ENCODE measurements at places on chromosomes 16 and 17.

GRCh38 chr17:9844153-9844552 is 18.4 kb downstream of the GLP2R start:
- no peak for DNase-seq

DNA sequence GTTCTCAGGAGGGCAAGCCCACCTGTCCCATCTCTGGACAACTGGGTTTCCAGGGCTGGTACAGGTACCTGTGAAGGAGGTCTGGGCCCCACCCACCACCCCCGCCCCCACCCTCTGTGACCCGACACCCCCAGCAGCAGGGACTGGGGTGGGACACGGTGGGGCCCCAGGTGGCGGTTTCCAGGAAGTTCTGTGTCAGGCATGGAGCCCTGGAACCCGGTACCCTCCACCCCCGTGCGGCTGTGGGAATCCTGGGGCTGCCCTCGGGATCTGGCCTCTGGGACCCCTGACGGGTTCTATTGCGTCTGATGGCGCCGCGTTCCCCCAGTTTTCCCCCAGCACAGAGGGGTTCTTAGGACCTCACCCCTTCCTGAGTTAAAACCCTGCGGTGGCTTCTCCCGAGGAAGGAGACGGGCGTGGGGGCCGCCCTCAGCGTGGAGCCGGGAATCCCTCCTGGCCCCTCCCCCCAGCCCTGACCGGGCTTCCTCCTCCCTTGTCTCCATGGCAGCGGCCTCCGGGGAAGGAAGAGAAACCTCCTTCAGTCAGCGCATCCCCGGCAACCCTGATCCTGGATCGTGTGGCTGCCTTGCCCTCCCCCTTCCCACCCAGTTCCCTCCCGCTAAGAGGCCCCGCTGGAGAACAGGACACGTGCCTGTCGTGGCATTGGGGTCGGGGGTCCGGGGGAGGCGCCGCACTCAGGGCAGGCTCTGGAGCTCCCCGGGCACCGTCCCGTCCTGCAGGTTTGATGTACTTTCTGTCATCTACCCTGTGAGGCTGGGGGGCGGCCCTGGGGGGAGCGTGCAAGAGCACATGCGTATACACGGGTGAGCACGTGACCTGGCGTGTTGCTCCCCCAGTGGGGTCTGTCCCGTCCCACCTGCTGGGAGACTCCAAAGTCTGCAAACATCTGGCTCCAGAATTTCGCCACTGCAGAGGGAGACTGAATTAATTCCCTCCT is 30.3 kb downstream of the CACNA1H start:
- DNase-seq = no peak

DNA sequence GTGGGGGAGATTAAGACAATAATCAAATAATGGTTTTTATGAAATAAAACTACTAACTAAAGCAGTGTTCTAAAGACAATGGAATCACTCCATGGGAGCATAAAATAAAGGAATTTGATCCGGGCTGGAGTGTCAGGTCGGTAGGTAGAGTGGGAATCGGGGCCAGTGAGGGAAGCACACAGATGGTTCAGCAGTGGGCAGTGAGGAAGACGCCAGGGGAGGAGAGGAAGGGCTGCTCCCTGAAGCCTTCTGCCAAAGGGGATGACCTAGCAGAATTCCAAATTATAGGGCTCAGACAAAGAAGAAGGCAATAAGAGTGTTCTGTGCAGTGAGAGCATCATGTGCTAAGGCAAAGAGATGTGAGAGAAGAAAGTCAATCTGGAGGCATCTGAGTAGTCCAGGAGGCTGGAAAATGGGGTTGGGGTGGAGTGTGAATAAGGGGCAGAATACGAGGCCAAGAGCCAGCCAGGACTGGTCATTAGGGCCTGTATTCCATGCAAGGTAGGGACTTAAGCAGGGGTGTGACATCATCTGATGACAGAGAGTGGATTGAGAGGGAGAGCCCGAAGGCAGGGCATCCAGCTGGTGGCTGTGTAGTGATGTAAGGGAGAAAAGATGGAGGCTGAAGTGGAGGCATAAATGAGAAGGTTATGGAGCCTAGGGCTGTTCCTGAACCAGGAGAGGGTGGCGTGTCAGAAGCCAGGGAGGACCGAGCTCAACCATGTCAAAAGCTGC is 137.6 kb downstream of the COPRS start:
- DNase-seq = no peak

GRCh38 chr17:49952209-49952911 is 16.6 kb upstream of the DLX4 start:
- DNase-seq = peak; percentile 79

DNA sequence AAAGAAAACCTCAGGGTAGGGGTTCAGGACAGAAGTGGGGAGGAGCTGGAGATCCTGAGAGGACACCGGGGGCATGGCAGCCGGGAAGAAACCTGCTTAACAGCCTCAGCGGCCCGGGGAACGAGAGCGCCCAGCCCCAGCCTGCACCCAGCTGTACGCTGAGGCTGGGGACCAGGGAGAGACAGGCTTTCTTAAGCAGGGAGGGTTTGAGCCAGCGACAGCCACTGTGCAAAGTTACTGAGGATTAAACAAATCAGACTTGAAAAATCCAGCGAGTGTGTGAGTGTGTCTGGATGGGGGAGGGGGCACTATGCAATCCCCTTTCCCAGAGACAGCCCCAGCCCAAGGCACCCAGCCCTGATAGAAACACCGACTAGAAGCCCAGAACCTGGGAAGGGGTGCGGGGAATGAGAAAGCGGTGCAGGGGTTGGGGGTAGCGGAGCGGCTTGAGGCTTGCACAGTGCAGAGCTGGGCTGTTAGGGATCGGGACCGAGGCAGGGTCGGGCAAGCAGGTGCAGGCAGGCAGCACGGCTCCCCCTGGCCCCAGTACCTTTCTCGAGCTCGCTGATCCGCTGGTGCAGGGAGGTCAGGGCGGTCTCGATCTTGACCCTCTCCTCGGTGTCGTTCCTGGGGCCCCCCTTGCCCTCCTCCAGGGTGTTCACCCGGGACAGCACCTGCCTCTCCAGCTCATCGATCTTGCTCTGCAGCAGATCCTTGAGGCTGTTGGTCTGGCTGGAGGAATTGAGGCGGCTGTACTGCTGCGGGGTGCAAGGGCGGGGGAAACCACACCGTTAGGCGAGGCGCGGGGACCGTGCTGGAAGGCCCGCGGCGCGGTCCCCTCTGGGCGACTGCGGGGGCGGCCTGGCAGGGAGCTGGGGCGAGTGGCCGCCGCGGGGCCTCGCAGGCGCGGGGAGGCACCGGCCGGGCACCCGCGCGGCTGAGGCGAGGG is 1.2 kb downstream of the NPTX1 start:
- no peak for DNase-seq

GRCh38 chr17:40319651-40320540 is 10.9 kb downstream of the RARA start:
- no peak for DNase-seq

DNA sequence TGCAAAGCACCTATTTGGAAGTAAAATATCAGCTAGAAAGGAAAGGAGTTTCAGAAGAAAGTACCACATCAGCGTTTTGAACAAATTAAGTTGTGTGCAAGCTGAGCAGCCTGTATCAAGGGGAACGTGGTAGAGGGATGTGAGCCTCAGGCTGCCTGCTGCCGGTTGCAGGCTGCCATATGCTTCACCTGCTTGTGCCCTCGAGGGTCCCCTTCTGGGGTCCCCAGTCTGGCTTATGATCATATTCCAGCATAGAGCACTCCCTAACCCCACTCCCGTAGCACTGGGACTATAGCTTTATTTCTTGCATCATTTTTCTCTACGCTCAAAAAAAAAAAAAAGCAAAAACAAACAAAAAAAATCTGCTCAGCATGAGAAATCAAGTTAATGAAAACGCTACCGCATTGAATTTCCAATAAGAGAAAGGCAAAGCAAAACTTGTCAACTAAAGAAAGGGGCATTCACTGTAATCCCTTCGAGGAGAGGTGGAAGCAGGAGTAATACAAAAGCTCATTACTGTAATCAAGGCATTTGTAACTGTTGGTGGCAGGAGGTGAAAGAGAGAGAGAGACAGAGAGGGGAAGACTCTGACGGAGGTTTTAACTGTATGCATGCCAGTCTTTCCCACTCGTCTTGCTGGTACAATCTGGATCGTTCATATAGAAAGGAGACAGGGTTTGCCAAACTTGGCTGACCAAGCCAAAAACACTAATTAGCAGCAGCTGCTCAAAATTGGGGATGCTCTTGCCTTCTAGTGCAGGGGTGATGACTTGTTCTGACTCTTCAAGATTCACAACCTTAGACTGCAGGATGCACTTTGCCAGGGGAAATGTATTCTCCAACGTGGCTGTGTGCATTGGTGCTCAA is 258.2 kb upstream of the HSBP1 start:
- DNase-seq = no peak

- DNase-seq = no peak
Observed at GRCh38 chr17:81136366-81136765, 28.9 kb upstream of the PVALEF start.

GRCh38 chr16:62709794-62710193 is 673.6 kb upstream of the CDH8 start:
- no peak for DNase-seq
